ENCODE measurements at places on chromosomes 12 and 14.

DNA sequence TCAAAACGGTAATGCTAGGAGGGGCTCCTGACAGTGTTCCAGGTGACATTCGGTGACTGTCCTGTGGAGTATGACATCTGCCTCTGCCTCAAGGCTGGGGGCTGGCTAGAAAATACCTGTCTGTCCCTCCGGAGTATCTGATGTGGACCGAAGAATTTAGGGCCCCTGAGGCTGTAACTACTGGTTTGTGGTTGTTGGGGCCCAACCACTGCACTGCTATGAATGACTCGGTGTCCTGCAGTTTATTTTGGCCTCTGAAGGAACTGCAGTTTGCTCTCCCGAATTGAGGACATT, 198.9 kb upstream of the CAND1 start:
- no peak for DNase-seq

DNA sequence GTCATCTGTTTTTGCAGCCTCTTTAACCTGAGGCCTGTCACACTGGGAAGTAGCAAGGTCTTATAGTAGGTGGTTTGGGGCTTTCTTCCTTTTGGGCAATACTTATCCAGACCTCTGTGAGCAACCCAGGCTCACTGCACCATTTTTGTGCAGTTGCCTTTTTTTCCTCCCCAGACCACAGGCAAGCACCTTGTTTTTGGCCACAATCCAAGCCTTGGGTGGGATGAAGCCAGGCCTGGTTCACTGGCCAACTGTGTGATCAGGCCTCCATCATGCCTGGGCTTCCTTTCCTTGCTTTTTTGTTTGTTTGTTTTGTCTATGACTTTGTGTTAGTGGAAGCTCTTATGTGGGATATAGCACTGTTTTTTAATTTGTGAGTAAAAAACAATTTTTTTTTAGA, 71.7 kb downstream of the DNAH10 start:
- no peak for DNase-seq

- no peak for DNase-seq
These were observed 39.6 kb downstream of the GUCY2C start for GRCh38 chr12:14656846-14657245.

GRCh38 chr12:1559676-1560091, 34.7 kb downstream of the FBXL14 start:
- peak; percentile 23 for DNase-seq

DNA sequence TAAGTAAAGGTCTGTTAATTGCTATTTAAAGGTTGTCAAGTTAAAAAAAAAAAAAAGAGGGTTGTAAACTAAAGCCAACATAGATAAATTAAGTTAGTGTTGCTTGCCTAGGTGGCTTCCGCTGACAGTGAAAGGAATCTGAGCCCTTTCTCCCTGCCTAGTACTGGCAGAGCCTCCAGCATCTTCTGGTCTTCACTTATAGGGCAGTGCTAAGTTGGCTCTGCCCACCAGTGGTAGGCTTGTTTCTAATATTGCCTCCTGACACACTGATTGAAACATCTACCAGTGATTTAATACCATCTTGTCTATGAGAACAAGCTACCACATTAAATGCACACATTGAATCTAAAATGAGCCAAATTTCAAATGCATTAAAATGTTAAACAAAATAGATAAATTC, 39.7 kb downstream of the PLEKHA5 start:
- no peak for DNase-seq
